Stimulated activated CD8-positive, alpha-beta memory T cell treated with anti-CD3 and anti-CD28 coated beads, Interleukin-4, amount 100 ng/mL, for 24 hours (primary cell): ENCODE measurements at places on chromosomes 16 and 17.

DNA sequence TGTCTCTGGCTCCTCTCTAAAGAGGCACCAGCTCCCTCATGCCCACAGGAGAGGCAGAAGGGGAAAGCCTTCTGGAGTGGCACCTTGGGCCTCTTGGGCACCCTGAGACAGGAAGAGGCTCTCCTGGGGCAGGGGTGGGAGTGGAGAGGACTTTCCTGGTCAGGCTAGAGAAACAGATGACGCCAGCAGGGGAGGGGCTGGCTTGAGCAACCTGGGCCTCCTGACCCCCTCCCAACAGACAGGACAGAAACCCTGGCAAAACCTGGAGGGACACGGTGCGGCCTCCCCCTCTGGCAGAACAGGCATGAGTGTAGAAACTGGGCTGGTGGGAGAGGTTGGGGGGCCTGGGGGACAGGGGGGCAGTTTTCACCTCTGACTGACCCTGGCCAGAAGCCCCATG, 6.1 kb downstream of the SMIM5 start:
- no peak for DNase-seq

DNA sequence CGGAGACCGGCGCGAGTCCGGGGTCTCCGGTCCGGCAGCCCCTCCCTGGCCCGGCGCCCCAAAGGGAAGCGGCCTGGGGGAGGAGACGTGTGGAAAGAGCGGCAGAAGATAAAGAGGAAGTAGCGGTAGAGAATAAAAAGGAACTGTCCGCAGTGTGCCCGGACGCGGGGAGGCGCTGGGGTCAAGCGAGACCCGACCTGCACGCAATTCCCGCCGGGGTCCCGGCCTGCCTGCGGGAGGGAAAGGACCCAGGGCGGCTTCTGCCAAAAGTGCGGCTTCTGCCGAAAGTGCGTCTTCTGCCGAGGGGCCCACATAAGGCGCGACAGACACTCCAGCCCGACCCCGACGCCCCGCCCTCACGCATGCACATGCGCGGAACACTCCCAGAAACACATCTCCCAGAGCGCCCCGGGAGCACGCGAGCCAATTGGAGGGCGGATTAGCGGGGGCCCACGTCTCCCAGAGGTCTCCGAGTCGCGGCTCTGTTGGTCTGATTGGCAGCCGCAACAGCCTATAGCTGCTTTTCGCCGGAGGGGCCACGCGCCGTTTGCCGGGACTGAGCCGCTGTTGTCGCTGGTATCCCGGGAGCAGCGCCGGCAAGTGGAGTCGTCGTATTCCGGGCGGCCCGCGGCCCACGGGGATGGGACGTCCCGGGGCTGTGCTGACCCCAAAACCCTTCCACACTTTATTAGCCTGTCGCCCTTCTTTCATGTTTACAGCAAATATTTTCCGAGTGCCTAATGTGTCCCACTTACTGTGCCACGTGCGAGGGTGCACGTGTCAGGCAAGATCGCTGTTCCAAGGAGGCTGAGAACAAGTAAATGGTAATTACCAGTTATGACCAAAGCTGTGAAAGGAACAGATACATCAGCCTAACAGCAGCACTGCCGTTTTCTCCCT, 8.0 kb upstream of the MEFV start:
- peak; percentile 95 for DNase-seq

DNA sequence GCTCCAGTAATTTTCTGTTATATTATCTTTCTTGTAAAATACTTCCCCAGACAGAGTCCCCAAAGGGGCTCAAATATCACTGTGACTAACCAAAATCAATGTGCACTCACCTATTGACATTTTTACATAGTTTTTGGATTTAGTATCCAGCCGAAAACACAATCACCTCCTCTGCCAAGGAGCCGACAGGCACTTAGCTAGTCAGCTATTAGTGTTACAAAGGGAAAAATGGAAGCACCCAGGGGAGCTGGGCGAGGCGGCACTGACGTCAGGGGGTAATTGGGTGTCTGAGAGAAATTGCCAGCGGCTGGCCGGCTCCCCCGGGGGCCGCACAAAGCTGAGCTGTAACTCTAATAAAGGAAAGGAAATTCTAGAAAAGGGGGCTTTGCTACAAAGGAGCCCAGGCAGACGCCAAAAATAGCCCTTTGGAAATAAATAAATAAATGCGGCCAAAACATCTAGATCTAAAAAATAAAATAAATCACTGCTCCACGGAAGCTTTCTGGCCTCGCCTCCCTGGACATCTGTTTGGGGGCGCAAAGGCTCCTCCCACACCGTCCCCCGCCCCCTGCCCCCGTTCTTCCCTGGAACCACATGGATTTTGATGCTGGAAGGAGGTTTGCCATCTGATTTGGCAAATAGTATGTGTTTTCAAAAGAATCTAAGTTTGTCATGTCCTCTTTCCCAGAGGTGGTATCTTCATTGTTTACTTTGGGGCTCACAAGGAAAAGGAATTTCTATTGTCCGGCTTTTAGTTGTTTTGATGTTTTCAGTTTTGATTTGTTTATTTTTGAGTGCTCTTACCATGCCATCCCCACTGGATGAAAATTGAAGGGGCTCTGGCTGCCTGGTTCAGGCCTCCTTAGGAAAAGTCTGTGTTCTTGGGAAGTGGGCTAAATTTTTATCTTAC, 156.7 kb downstream of the ZNF423 start:
- no peak for DNase-seq

- no peak for DNase-seq
Observed at GRCh38 chr17:81510785-81511553, 1.6 kb downstream of the ACTG1 start.

DNA sequence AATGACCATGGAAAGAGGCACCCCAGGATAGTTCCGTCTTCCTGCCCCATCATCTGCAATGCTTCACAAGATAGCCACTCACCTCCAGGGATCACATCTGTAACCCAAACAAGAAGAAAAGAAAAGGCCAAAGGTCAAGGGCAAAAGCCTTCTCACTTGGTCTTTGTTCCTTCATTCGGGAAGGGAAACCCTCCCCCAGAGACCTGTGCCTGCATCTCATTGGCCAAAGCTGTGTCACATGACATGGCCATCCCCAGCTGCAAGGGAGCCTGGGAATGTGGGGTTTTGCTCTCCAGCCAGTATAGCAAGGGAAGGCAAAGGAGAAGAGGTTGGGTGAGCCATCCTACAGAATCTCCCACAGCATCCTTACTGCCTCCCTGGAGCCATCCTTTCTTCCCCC, 47.9 kb downstream of the NOL11 start:
- DNase-seq = no peak

DNA sequence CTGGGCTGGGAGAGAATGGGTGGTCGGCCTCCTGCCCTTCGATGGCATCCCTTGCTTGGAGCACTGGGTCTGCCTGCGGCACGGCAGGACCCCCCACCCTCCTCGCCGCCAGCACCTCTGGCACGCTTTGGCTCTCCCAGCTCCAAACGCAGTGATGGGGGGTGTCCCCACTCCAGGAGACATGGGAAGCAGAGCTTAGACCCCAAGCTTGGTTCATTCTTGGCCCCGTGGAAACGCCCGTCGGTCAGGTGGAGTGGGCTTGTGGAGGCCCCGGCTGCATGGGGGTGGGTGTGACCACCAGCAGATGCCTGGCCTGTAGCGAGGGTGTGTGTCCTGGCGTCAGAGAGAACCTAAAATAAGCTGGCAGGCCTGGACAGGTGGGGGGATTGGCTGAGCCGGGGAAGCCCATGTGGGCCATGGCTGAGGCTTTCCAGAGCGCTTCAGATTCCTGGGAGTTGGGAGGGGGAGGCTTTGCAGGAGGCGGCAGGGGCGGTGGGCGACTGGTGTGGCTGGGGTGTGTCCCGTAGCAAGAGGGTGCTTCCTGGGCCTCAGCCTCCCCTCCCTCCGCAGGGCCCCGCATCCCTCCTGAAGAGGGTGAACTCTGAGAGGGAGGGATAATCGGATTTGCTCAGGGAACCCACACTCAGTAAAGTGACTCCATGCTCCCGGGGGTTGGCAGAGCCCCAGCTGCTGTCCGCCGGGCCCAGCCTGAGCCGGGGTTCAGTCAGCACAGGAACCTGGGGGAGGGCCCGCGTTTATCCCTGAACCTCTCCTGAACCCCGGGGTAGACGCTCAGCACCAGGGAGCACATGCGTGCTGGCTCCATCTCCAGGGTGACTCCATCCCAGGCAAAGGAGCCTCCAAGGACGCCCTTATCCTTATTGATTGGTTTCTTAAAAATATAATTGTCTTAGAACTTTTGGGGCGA, 3.4 kb downstream of the CACNA1H start:
- no peak for DNase-seq
